Immature natural killer cell (primary cell): ENCODE measurements at places on chromosomes 6 and 20.

GRCh38 chr20:45893831-45894230, 2.7 kb downstream of the CTSA start:
- DNase-seq: no peak

DNA sequence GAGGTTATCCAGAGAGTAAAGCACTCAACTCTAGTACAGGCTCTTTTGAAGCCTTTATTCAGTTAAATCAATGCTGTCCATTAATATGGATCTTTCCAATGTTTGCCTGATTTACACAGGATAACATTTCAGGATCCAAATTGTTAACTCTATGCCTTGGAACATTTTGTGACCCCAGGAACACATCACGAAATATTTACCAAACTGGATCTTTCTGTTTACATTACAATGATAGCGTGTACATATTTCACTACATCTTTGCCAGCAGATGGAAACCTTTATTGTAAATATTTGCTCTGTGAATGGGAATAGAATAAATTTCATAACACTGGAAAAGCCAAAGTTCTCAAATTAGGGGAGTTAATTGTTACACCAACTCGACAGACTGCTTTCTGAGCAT, 23.5 kb downstream of the BPIFA2 start:
- no peak for DNase-seq

- DNase-seq: no peak
Measured at GRCh38 chr20:49674383-49675352, 39.0 kb downstream of the B4GALT5 start.

GRCh38 chr6:6470123-6470522, 118.4 kb upstream of the LY86 start:
- no peak for DNase-seq

GRCh38 chr20:39941245-39941644, 747.8 kb downstream of the MAFB start:
- DNase-seq: no peak

- DNase-seq: peak; percentile 2
Measured at GRCh38 chr6:101845621-101846020, 452.1 kb downstream of the GRIK2 start.

GRCh38 chr20:50758469-50758868, 27.1 kb downstream of the PARD6B start:
- no peak for DNase-seq

- DNase-seq: no peak
Measured at GRCh38 chr6:165585060-165585459, 78.0 kb downstream of the PDE10A start.

DNA sequence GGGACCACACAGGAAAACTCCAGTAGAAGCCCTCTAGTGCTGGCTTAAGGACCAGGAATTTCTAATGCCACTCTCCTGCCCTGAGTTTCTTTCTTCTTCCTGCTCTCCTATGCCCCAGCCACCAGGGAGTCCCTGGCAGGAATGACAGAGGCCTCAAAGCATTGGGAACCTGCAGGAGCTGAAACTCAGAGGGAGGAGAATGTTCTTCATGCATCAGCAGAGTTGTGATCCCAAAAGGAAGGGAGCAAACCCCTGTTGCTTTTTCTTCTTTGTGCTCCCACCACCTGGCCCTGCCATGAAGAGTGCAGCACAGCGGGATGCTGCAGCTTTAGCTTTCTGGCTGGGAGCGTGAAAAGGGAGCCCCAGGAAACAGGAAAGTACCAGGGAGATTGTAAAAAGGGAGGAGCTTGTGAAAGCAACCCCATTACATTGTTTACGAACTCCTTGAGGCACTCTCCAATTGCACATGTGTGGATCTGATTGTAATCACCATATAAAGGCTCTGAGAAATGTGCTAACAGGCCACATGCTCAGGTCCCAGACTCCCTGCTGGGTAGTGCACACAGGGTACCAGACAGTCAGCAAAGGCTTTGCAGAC, 34.7 kb upstream of the FKBP1A start:
- DNase-seq: no peak

- DNase-seq: peak; percentile 26
Measured at GRCh38 chr20:46520976-46521579, 7.7 kb upstream of the ZNF334 start.

DNA sequence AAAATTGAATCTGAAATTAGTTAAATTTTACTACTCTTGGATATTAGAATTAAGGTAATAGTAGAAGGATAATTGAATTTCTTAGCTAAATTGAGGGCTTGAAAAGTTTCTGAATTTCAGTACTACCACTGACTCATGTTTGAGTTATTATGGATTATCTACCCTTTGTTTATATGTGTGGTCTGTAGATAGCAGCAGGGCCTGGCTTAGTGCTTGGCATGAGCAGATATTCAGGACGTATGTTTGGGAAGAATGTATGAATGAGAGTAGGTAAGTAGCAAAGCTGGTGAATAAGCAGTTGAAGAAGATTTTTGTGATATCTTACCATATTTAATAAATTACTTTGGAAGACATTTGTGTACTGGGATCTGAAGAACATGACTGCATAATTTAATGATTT, 152.7 kb downstream of the MACROD2 start:
- DNase-seq: no peak

- peak; percentile 70 for DNase-seq
Measured at GRCh38 chr6:108561742-108562502, 1.2 kb downstream of the FOXO3 start.

- no peak for DNase-seq
Measured at GRCh38 chr6:73203098-73203497, 22.2 kb downstream of the KHDC1L start.

DNA sequence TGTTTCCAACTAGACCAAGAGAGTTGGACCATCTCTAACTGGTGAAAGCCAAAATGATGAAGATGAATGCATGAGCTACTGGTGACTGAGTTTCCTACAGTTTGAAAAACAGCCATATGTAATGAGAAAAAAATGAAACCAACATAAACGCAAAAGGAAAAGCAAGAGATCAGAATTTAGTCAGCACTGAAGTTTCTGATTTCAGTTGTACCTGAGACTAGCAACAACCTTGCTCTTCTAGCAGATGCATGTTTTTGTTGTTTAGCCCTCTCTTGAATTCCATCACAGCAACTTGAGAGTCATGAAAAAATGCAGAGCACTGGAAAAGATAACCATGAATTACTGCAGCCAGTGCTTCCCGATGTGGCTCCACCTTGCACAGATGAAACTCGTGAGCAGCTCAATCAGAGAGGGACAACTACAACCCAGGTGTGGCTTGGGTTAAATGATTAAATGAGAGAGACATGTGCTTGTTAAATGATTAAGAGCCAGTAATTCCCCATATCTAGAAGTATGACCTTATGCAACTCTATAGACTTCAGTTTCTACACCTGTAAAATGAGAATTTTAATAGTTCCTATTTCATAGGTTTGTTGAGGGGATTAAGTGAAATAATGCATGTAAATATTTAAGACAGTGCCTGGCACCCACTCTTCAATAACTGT, 104.8 kb downstream of the ELOVL4 start:
- no peak for DNase-seq

GRCh38 chr20:5482791-5483190, 166.0 kb upstream of the PROKR2 start:
- DNase-seq: no peak

GRCh38 chr6:5333658-5334057, 72.3 kb downstream of the FARS2 start:
- no peak for DNase-seq

DNA sequence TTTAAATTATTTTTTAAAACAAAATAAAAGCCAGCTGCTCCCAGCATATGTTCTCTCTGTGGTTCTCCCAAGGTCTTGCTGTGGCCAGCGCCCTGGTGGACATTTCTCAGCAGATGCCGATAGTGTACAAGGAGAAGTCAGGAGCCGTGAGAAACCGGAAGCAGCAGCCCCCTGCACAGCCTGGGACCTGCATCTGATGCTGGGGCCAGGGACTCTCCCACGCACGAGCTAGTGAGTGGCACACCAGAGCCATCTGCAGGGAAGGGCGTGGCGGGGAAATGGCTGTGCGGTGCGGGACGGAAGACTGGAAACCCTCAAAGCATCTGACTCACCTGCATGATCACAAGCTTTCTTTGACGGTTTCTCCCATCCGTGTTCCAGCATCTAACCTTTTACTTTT, 16.5 kb downstream of the GFRA4 start:
- no peak for DNase-seq

DNA sequence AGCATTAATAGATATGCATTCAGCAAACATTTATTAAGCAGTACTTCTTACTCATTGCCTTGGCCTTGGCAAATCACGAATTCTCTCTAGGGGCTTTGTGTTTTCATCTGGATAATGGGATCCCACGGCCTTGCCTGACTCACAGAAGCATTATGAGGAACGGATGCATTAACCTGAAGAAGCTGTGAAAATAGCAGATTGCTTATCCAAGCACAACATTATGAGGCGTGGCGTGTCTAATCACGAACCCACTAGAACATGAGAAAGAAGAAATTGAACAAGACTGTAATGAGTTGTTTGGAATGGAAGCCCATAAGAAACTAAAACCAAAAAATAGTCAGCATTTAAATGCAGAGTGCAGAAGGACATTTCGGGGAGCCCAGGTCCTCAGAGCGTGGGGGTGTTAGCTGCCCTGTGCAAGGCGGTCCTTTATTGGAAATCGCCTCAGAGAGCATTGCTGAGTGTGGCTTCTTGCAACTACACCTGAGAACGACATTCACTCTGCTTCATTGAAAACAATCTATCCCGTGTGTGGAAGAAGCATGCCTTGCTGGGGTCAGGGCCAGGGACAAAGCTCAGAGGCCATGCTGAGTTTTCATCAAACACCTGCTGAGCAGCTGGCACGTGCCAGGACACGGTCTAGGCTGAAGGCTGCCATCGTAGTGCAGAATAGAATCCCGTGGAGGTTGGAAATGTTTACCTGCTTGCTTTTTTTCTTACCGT, 179.9 kb downstream of the ZDHHC14 start:
- no peak for DNase-seq

GRCh38 chr6:8066108-8066507, 1.9 kb upstream of the BLOC1S5 start:
- no peak for DNase-seq

GRCh38 chr6:1311400-1312202, at the start of gene FOXQ1:
Gene FOXQ1, plus strand, starts transcription at chr6:1312098. Its CDS starts 607 bp downstream, at chr6:1312705.
- DNase-seq: no peak

- no peak for DNase-seq
Measured at GRCh38 chr6:83432636-83433035, 1.8 kb upstream of the ME1 start.

DNA sequence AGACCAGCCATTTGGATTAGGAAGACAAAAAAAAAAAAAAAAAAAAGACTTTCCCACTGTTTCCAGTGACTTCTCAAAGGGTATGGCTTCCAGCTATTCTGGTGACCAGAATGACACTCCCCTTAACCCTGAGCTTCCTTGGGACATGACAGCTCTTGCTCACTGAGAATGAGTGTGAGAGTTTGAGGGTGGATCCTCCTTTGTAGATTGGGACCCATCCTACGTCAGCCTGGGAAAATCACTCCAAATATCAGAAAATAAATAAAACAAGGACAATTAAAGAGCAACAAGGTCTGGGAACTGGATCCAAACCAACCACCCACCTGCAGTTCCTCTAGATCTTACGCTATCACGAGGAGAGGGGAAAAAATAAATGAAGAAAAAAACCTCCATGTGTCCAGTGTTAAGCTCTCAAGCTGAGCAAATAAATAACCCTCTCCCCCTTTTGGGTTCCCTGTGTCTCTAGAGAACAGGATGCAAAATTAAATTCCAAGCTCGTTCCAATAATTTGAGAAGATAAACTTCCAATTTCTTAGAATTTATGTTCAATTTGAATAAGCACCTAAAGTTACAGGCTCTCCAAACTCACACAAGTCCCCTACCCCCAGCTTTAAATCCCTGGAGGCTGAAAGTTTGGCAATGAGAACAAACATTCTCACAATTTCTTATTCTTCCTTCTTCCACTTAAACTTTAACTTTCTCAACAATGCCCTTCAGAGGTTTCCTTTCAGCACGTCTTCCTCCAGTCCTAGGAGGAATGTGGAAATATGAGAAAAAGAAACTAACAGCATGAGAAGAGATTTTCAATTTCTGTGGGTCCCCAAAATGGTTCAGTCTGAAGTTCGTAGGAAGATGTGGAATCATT, 170.2 kb downstream of the MTFR2 start:
- DNase-seq: no peak

- DNase-seq: no peak
Measured at GRCh38 chr6:34897130-34897529, 8.1 kb downstream of the ANKS1A start.

- DNase-seq: no peak
Measured at GRCh38 chr20:61599061-61599531, 347.0 kb downstream of the CDH4 start.

- DNase-seq: peak; percentile 44
Measured at GRCh38 chr6:136791296-136792094, 782 bp downstream of the MAP3K5 start.

DNA sequence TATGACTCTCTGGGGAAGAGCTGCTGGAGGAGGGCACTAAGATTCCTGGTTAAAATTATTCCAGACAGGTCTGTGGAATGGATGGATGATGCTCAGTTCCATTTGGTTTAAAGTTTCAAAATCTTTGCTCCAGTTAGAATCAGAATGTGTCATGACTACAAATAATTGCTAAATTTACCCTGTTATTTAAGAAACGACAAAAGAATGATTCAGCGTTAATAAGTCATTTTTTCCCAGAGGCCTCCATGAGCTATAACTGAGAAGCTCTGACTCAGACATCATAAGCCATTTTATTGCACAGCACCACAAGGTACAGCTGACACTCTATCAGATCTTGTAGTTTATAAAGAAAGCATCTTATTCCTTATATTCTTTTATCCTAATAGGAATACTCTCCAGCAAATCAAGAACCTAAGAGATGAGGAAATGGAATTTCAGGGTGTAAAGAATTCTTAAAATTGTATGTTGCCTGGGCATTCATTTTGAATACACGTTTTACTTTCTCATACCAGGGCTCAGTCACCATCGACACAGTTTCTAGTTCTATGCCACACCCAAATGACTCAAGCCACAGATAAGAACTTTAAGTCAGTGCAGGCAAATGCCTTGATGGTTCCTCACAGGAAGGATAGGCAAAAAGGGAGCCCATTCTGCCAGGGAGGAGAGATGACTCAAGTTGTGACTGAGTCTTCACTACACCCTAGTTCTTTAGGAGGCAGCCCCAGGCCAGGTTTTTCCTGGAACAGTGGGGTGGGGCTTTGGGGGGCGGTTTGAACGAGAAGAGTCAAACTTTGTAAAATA, 636.0 kb downstream of the MMUT start:
- no peak for DNase-seq

- no peak for DNase-seq
Measured at GRCh38 chr6:49543087-49543858, 7.2 kb upstream of the C6orf141 start.

- no peak for DNase-seq
Measured at GRCh38 chr6:148404456-148405054, 61.9 kb downstream of the SASH1 start.

GRCh38 chr6:118571121-118571520, 23.0 kb downstream of the PLN start:
- no peak for DNase-seq

DNA sequence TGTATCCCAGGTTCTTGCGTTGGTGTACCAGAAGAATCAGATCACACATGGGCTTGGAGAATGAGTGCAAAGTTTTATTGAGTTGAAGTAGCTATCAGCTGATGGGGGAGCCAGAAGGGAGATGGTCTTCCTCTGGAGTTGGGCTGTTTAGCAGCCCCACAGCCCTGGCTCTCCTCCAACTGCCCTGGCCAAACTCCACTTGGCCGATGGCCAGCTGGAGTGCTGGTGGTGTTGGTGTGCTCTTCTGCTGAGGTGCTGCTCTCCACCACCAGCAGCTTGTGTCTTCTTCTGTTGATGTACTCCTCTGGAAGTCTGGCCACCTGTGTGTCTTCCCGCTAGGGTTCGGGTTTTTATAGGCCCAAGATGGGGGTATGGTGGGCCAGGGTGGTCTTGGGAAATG, 172.8 kb downstream of the TINAG start:
- DNase-seq: no peak
